Stimulated activated naive CD8-positive, alpha-beta T cell treated with anti-CD3 and anti-CD28 coated beads, Interleukin-15, Interleukin-2, amounts not matched to agents 100 U/mL and 50 U/mL, for 24 hours (primary cell): ENCODE measurements at places on chromosomes 1 and 21.

DNA sequence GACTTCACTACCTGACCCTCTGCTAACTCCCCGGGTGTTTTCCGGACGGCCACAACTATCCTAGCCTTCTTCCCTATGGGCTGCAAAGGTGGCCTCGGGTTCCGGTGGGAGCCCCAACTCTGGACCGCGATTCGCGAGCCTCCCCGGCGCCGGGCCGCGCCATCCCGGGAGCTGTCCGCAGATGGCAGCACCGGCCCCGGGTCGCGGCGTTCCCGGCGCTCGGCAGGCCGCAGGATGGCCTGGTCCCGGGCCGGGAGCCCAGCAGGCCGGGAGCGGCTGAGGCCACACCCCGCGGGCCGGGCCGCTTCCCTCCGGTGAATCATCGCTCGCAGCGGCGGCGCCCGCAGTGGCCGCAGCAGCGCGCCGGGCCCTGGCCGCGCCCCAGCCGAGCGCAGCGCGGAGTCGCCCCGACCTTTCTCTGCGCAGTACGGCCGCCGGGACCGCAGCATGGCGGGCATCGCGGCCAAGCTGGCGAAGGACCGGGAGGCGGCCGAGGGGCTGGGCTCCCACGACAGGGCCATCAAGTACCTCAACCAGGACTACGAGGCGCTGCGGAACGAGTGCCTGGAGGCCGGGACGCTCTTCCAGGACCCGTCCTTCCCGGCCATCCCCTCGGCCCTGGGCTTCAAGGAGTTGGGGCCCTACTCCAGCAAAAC, at the start of gene CAPN2:
Gene CAPN2 (plus strand): TSS at position 346 of the 656 bp plus-strand sequence. CDS start 102 bp downstream, at position 448.
- DNase-seq = peak; percentile 73

GRCh38 chr1:180586671-180587155, 27.9 kb downstream of the OVAAL start:
- no peak for DNase-seq

DNA sequence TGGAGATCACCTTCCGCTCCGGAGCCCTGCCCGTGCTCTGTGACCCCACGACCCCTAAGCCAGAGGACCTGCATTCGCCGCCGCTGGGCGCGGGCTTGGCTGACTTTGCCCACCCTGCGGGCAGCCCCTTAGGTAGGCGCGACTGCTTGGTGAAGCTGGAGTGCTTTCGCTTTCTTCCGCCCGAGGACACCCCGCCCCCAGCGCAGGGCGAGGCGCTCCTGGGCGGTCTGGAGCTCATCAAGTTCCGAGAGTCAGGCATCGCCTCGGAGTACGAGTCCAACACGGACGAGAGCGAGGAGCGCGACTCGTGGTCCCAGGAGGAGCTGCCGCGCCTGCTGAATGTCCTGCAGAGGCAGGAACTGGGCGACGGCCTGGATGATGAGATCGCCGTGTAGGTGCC, 9.6 kb downstream of the SPATA46 start:
- DNase-seq = no peak

GRCh38 chr1:184802354-184803179, 47.9 kb upstream of the EDEM3 start:
- no peak for DNase-seq

DNA sequence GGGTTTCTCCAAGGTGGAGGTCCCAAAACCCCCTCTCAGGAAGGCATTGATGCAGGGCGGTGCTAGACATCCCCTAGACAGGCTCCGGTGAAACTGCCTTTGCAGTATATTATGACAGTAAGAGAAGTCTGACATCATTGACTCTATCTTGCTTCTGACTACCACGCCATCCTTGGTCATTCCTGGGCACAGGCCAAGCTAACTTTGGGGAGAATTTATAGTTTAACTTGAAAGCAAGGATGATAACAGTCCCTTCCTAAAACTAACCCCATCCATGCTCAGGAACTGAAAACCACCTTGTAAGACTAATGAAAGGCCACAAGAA, 30.3 kb downstream of the RSPH1 start:
- DNase-seq = no peak

DNA sequence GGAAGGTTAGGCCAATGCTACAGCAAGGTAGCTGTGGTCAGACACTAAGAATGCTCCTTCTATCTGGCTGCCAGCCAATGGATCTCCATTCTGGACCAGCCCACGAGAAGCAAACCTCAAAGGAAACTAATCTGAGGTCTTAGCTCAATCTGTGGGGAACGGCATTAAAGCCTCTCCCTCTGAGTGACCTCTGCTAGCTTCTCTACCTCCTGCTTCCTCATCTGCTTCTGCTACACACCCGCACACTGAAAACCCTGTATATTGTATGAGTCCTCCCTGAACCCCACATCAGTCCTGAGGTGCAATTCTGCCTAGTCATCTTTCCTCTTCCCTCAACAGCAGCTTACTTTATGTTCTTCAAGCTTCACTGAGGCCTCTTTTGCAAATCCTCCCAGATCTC, 6.9 kb upstream of the GALE start:
- DNase-seq = no peak

DNA sequence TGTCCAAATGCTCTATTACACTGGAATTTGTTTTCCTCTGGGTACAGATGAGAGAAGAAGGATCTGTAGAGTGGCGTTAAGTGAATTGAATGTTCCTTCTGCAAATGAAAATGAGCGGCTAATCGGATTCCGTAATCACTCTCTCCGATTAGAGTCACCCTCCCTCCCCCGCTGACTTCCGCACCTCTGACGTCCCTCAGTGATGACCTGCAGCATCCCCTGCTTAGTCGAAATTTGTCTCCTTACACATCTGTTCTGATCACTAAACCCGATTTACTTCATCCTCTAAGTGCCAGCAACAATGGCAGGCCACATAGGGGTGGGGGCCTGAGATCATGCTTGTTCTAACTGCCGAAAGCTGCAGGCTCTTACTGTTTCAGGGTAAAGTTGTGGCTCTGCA, 378.7 kb downstream of the SEC16B start:
- no peak for DNase-seq

- no peak for DNase-seq
Measured at GRCh38 chr1:165162671-165163241, 193.8 kb downstream of the LMX1A start.

DNA sequence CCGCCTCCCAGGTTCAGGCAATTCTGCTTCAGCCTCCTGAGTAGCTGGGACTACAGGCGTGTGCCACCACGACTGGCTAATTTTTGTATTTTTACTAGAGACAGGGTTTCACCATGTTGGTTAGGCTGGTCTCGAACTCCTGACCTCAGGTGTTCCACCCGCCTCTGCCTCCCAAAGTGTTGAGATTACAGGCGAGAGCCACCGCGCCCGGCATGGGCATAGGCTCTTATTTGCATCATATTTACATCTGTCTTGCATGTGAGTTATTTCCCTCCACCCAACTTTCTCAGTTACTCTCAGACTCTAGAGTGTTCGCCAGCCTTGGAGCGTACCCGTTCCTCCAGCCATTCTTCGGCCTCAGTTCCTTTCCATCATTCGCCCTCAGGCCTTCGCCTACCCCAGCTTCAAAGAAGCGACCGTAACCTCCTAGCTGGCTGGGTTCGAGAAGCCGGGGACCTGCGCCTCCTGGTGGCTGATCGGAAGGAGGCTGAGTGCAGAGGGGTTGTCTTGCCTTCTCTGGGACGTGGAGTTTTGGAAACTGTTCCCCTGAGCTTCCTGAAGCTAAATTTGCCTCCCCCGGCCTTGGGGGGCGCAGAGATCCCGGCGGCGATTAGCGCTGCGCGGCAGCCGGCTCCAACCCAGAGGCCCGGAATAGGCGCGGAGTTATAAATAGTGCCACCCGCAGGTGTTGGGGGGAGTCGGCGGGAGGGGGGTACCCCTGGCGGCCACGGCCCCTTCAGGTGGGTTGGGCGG, 3.6 kb upstream of the ZBTB7B start:
- DNase-seq = peak; percentile 87

GRCh38 chr1:109256971-109257681, 7.8 kb downstream of the CELSR2 start:
- no peak for DNase-seq

GRCh38 chr1:47460040-47460439, 22.2 kb downstream of the FOXD2 start:
- no peak for DNase-seq

- no peak for DNase-seq
Measured at GRCh38 chr1:42646056-42646455, 12.2 kb upstream of the PPIH start.

DNA sequence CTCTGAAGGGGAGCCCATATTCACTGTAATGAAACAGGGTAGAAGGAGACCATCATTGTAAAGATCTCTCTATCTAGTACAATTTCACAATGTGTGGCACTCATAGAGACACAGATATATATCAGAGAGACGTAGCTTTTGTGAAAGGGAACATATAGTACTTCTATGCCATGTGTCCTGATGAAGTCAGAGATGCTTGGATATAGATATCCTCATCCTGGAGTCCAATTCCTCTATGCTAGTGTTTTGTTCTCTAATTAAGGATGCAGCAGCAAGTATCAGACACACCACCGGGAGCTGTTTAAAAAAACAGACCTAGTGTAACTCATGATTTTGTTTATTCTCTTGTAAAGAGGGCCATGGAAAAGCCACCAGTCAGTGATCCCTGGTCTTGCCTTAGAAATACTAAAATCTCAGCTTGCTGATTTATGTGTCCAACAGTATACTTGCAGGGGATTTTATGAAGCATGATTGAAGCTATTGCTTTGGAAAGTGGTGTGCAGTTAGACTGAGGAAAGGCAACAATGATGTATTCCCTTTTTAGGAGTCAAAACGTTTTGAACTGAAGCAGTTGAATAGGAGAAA, 2.5 kb downstream of the NCAM2 start:
- DNase-seq = no peak

DNA sequence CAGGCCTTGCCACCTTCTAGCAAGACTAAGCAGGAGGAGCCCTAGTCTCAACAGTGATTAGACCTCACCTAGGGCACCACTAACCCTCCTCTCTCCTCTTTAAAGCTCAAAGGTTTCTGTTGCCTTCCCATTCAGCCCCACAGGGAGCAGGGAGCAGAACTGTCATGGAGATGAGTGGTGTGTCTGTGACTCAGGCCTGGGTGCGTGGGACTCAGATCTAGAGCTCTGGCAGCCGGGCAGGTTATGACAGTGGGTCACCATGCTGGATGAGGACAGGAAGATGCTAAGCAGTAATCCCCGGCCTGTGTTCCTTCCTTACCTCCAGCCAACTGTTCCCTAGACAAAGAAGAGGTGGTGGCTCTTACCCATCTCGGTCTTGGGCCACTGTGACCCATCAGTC, 60.1 kb upstream of the COA6 start:
- peak; percentile 40 for DNase-seq

DNA sequence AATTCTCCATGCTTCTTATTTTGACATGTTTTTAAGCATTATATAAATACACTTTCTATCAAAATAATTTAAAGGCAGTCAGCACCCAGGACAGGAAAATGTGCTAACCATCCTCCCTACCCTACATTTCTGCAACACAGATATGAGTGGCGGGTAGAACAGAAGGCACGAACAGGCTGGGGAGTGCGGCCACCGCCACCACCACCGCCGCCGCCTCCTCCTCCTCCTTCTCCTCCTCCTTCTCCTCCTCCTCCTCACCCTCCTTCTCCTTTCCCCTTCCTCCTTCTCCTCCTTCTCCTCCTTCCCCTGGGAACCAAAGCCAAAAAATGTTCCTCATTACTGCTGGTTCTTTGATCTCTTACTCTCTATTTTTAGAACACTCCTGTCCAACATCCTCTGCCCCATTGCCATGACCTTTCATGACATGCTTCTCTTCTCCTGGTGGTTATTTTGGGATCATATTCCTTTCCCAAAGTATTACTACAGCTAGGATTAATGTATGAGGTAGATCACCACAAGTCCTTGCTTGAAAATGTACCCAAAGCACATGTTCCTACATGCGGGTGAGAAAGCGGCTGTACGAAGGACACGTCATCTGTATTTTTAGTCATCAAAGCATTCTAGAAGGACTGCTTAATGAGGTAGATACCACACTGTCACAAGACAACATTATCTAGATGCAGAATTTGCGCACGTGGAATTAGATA, 24.5 kb upstream of the CCN1 start:
- DNase-seq = no peak

GRCh38 chr1:153578490-153578889, 12.8 kb upstream of the S100A2 start:
- no peak for DNase-seq

- DNase-seq = no peak
Measured at GRCh38 chr1:172832006-172832725, 173.3 kb downstream of the FASLG start.

GRCh38 chr1:41022424-41022823, 899 bp upstream of the SLFNL1 start:
- DNase-seq = no peak

GRCh38 chr1:2501820-2502119, 24.6 kb downstream of the PANK4 start:
- no peak for DNase-seq

GRCh38 chr1:56363007-56363770, 216.2 kb downstream of the PLPP3 start:
- DNase-seq = no peak

- DNase-seq = no peak
Measured at GRCh38 chr1:78607334-78607927, 12.8 kb upstream of the IFI44L start.

DNA sequence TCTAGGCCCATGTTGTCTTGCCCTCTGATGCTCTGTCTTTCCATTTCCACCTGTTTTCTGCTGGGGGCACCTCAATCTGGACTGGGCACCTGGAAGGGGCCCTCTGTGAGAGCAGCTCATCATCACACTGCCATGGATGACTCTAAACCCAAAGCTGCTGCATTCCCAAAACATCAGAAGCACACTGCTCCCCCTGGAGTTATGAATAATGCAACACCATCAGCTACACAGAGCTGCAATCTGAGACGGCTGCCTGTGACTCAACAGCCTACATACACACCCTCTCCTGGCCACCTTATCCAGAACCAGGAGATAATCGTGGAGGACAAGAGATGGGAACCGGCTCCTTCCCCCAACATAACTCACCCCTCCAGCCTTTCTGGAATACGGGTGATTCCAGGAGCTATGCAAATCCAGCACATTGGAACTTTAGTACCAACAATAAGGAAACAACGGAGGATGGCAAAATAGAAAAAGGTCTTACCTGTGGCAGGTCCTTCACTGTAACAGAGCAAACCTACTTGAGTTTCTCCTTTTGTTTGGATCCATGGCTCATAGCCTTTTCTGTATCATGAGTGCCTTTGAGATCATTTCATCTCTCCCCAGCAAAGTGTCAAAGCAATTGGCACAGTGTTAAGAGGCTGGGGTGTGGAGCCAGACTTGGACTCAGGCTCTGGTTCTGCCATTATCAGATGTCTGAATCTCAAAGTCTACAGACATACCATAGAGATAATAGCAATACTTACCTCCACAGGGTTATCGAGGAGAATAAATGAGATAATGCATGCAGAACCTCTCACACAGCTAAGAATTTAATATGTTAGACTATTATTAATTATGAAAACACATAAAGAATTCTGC, 29.3 kb downstream of the AK2 start:
- no peak for DNase-seq

DNA sequence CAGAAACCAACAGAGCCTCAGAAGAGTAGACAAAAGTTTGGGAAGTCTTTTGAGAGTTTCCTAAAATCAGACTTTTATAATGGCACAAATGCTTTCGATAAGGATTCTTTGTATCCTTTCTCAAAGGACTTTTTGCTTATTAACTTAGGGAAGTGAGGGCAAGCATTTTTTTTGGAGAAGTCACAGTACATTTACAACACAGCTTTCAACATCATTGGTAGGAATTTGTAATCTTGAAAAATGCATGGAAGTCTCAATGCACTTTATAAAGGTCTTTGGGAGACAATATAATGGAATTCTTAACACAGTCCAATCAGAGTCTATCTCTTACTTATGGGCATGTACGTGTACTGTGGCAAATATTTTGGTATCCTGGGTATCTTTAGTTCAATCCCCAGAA, 325.8 kb upstream of the NR5A2 start:
- no peak for DNase-seq

GRCh38 chr1:5707566-5708345, 284.5 kb downstream of the NPHP4 start:
- no peak for DNase-seq

GRCh38 chr21:22880573-22880972, 1882.4 kb downstream of the NCAM2 start:
- no peak for DNase-seq
